Activated CD4-positive, alpha-beta T cell treated with anti-CD3 and anti-CD28 coated beads, Interleukin-2, amount 50 U/mL, for 24 hours (primary cell): ENCODE measurements at places on chromosomes 4 and X.

GRCh38 chr4:74244049-74244448 is 64.2 kb upstream of the EPGN start:
- no peak for DNase-seq

- no peak for DNase-seq
These were observed 2343.1 kb downstream of the PCDH7 start for GRCh38 chr4:33063241-33063640.

DNA sequence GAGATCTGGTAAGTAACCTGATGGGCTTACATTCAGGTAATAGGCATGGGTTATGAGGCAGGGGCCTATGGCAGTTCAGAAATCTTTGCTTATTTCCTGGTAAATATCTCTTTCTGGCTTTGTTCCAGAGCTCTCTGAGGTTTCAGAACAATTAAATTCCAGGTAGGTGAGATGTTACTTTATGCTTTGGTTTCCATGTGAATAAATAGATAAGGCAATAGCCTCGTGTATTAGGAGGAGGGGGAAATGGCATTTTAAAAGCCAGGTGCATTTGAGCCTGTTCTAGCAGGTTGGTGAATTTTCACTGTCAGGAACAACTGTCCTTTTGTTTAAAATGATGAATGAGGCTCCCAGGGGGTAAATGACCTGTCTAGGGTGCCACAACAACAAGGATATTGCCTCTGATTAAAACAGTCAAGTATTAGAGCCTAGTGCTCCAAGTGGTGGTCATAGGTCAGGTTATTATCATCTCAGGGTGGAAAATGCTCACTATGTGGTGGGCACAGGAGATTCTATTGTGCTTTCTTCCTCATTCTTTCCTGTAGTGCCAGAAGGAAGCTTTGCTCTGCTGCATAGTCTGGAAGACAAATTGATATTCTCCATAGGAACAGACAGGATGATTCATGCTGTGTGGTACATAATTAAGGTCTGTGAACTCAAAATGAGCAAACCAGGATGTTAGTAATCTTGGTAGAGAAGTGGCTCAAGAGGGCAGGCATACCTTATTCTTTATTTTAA is 296.2 kb downstream of the INPP4B start:
- no peak for DNase-seq

- no peak for DNase-seq
These were observed 963.2 kb upstream of the PCDH7 start for GRCh38 chr4:29756966-29757365.

DNA sequence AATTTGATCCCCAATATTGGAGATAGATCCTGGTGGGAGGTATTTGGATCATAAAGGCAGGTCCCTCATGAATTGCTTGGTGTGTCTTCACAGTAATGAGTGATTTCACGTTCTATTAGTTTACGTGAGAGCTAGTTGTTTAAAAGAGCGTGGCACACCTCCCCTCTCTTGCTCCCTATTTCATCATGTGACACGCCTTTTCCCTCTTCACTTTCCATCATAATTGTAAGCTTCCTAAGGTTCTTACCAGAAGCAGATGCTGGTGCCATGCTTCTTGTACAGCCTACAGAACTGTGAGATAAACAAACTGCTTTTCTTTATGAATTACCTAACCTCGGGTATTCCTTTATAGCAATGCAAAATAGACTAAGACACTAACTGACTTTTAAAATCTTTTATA is 34.0 kb upstream of the FMR1 start:
- no peak for DNase-seq

- no peak for DNase-seq
These were observed 950 bp upstream of the TMEM271 start for GRCh38 chr4:576991-577498.

DNA sequence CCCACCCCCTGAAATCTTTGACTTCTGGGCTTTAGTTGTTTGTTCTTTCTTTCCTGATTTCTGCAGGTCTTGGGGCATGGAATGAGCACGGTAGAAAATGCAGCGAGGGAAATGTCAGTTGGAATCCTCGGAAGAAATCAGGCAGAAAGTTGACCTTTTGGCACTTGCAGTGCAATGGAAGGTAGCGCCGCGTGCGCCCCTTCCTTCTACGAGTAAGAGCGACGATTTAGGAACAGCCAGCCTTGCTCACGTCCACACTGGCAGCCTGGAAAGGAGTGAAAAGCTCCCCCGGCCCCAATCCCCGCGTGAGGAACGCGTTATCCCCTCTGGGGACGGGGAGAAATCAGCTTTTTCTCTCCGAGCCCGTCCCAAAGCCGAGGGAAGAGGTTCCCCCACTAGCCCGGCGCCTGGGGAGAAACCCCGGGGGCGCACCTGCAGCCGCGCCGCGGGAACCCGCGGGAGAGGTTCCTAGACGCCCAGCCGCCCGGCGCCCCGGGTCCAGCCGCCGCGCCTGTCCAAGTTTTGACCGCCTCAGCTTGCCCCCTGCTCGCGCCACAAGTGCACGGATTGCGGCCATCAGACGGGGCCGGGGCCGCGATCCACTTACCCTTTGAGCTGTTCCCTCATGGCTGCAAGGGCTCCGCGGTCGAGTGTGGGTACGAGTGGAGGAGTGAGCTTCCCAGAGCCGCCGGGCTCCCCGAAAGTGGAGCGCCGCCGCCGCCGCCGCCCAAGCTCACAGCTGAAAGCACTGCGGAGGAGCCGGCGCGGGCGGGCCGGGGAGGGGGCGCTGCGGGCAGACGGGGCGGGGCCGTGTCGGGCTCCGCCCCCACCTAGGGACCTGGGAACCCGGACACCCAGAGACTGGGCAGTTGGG is 194.6 kb upstream of the FTHL17 start:
- no peak for DNase-seq

GRCh38 chr4:3262208-3263052 is 13.5 kb downstream of the MSANTD1 start:
- DNase-seq, result no peak
